ENCODE measurements at places on chromosomes 5 and 9. TPM values are rescaled to one million over a fixed set of nuclear protein-coding genes. Genes with fewer than 3 reads are reported as not detected.

GRCh38 chr5:59293700-59294099, 599.8 kb downstream of the PDE4D start:
- no peak for DNase-seq

CYLC2 gene
- total RNA-seq = not detected

- no peak for DNase-seq
Observed at GRCh38 chr9:90521811-90522570, 120.6 kb downstream of the DIRAS2 start.

TPRN gene
- 167 TPM for total RNA-seq

FCN1 gene
- not detected for total RNA-seq

- DNase-seq = no peak
Observed at GRCh38 chr5:97854871-97855762, 672.1 kb upstream of the RIOK2 start.

- no peak for DNase-seq
Observed at GRCh38 chr5:36945687-36946086, 69.1 kb downstream of the NIPBL start.

DNA sequence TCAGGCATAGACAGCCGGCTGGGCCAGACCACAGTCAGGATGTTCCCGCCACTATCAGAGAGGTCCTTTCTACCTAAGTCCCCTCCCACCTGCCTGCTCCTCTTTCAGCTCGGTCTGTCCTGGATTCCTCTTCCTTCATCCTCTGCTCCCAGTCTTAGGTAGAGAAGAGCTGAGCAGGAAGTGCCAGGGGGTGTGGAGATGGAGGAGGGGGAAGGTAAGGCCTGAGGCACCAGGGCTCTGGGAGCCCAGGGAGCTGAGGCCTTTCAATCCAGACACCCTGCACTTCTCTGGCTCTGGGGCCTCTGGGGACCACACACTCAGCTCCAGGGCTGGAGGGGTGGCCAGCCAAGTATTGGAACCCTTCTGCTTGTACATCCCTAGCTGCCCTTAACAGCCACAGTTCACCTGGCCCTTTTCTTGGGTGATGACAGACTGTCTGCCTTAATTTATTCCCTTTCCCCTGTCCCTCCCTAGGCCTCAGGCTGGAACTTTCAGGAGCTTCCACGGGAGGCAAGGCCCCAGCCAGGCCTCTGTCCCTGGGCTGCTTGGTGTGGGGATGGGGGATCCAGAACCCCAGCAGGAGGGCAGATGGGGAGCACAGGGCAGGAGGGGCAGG, 15.6 kb downstream of the IRF1 start:
- DNase-seq = peak; percentile 49

NSD1 gene
- total RNA-seq = 50.1 TPM

GRCh38 chr5:157252711-157253465, 13.0 kb upstream of the CYFIP2 start:
- DNase-seq = peak; percentile 52

DNA sequence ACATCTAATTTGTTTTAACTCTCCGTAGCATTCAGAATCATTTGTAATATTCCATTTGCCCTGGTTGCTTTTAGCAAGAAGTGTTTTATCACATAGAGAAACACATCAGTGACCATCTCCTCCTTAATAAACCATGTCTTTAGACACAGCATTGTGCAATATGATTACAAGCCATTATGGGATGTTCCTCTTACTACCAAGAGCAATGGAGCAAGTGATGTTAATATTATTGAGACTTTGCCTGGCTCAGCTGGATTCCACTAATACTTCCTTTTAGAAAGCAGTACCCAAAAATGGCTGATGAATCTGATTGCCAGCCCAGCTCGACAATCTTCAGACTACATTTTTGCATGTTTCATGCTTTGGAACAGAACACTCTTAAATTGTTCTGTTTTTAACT, 364.2 kb downstream of the OSTF1 start:
- no peak for DNase-seq

PCDHGA8 gene
- 0.85 TPM for total RNA-seq

SLC34A1 gene
- total RNA-seq = 0.35 TPM

DNA sequence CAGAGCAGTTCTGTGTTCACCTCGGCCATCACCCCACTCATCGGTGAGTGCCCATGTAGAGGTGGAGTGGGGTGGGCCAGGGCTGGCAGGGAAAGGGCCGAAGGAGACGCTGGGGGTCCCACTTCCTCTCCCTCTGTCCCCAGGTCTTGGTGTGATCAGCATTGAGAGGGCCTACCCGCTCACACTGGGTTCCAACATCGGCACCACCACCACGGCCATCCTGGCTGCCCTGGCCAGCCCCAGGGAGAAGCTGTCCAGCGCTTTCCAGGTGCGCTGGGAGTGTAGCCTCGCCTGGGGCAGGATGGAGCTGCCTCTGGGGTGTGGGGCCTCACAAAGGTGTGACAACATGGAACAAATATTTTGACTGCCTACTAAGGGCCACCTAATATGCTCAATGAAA, 3.7 kb downstream of the PFN3 start:
- no peak for DNase-seq

ROPN1L gene
- not detected for total RNA-seq

DNA sequence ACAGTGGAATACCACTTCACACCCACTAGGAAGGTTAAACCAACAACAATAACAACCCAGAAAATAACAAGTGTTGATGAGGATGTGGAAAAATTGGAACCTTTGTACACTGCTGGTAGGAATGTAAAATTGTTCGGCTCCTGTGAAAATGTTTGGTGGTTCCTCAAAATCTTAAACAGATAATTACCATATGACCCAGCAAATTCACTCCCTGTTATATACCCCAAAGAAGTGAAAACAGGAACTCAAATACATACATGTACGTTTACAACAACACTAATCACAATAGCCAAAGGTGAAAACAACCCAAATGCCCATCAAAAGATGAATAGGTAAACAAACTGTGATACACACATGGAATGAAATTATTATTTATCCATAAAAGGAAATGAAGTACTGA, 178.5 kb upstream of the PHYKPL start:
- no peak for DNase-seq

DNA sequence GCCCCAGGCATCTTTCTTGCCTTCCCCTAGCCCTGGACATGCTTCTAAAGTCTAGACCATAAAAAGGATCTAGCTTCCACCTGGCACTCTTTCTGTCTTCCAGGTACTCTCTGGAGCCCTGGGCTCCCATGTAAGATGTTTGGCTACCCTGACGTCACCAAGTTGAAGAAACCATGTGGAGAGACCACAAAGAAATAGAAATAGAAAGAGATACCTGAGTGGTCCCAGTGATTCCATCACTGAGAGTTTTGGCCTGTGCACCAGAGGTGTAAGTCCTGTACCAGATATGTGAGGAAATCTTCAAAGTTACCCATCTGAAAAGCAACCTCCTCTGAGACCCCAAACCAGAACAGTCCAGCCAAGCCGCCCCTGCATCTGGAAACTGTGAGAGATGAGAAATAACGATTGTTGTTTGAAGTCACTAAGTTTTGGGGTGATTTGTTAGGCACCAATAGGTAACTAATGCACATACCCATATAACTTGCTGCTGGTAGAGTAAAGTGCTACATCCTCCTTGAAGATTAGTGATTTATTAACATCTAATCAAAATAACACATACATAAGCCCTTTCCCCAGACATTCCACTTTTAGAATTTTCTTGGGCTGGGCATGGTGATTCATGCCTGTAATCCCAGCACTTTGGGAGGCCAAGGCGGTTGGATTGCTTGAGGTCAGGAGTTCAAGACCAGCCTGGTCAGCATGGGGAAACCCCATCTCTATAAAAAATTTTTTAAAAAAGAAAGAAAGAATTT, 85.7 kb upstream of the LHFPL2 start:
- DNase-seq = no peak

DNA sequence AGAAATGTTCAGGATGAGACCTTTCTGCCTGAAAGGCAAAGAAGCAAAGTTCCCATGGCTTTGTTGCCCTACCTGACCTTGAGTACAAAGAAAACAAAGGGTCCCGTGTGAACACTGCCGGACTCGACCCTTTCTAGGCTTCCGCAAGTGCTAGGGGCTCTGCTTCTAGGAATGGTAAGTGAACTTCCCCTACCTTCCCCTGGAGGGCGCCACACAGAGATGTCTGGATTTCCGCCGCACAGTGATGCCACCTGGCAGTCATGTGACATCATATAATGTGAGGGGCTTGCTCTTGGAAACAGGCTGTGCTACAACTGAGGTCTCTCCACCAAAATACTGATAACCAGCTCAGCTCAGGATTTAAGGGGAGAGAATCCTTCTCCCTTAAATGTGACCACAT, 56.6 kb downstream of the HSD17B3 start:
- DNase-seq = no peak

- no peak for DNase-seq
Observed at GRCh38 chr9:21872696-21873095, 70.3 kb downstream of the MTAP start.

PPIC gene
- total RNA-seq = 40.3 TPM

GRCh38 chr9:88076286-88077070, 61.8 kb downstream of the SPATA31C2 start:
- DNase-seq = peak; percentile 90

All from Peyer's patch (tissue), 4 donors.